ENCODE measurements at places on chromosomes 6 and 20.

GRCh38 chr6:63529498-63529897, 42.8 kb upstream of the LOC128125822 start:
- no peak for DNase-seq

DNA sequence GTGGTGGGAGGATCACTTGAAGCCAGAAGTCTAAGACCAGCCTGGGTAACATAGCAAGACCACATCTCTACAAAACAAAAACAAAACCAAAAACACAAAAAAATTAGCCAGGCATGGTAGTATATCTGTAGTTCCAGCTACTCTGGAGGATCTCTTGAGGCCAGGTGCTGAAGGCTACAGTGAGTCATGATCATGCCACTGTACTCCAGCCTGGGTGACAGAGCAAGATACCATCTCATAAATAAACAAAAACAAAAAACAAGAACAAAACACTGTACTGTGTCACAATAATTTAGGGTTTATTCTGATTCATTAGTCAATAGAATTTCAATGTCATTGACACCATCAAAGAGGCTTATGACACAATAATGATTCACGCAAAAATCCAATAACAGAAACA, 1121.7 kb upstream of the MAP3K7 start:
- DNase-seq: no peak

DNA sequence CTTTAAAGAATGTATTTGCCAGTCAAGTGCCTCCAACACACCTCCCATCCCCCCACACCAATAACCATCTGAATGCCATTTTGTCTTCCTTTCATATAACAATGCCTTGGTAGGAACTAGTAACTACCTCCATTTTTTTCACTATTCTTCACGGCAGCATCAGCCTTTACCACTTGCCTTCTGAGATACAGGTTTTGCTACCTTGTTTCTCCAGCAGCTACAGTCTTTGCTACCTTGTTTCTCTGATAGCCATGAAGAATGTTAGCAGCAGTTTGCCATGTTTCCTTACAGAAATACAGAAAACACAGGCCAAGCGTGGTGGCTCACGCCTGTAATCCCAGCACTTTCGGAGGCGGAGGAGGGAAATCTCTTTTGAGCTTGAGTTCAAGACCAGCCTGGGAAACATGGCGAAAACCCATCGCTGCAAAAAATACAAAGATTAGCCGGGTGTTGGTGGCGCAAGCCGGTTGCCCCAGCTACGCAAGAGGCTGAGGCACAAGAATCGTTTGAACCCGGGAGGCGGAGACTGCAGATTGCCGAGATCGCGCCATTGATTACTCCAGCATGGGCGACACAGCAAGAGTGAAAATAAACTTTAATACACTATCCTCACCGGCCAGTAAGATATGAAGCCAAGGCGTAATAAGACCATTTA, 100.9 kb downstream of the HFE start:
- DNase-seq: no peak

DNA sequence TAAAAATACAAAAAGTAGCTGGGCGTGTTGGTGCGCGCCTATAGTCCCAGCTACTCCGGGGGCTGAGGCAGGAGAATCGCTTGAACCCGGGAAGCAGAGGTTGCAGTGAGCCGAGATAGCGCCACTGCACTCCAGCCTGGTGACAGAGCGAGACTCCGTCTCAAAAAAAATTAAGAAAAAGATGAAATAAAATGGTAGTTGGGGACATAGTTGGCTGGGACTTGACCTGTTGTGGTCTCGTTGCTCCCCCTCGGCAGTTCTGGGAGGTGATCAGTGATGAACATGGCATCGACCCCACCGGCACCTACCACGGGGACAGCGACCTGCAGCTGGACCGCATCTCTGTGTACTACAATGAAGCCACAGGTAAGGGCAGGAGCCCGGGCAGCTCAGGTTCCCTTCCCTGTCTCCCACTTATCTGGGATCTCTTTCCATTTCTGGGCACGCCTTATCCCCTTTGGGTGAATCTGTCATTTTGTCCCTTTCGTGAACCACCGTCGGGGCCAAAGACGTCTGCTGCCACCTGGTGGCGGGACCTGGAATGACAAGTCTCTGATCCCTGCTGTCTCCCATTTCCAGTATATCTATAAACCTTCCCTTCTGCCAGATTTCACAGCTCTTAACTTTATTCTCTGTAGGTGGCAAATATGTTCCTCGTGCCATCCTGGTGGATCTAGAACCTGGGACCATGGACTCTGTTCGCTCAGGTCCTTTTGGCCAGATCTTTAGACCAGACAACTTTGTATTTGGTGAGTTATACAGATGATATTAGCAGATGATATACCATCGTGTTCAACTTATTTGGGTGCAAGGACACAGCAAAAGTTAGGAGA, 2.3 kb downstream of the TUBB start:
- DNase-seq: peak; percentile 92

DNA sequence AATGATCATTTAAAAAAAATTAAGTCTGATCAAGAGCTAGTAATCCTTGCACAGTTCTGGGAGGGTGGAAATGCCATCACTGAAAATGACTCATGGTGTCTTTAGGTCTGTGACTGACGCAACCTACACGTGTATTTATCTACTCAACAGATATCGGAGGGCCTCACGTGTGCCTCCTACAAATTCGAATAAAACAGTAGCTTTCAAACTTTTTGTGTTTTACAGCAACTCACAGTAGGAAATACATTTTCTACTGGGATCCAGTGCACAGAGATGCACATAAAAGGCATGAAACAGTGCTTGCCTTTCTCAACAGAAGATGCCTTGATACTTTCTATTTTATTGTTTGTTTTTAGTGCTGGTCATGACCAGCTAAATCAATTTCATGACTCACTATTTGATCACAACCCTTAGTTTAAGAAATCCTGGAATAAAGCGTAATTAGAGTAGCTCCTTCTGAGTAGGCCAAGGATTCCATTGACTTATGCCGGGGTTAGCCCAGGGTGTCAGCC, 210.0 kb upstream of the SNX9 start:
- no peak for DNase-seq

- DNase-seq: no peak
These were observed 103.8 kb upstream of the FLRT3 start for GRCh38 chr20:14441201-14441600.

DNA sequence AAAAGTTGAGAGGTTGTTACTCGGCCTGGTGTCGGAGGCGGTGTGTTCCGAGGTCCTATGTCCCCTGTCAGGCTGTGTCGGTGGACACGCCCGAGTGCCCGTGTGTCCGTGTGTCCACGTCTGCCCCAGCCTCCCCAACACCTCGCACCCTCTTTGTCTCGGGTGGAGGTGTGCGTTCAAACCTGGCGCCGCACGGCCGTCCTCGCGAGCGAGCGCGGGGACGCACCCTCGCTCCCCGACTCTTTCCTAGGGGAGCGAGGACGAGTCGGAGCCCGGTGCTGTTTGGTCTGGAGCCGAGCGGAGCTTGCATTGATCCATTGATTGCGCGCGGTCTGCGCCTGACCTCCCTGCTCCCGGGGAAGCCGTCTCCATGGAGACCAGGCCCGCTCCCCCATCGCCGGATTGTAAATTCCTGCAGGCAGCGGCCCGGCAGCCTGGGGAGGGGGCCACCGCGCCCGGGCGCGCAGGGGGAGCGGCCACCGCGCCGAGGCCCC, 411 bp upstream of the SCUBE3 start:
- DNase-seq: no peak

- DNase-seq: no peak
These were observed 87.1 kb downstream of the CEBPB start for GRCh38 chr20:50277460-50278376.

GRCh38 chr6:151027295-151027747, 161.8 kb downstream of the MTHFD1L start:
- no peak for DNase-seq

DNA sequence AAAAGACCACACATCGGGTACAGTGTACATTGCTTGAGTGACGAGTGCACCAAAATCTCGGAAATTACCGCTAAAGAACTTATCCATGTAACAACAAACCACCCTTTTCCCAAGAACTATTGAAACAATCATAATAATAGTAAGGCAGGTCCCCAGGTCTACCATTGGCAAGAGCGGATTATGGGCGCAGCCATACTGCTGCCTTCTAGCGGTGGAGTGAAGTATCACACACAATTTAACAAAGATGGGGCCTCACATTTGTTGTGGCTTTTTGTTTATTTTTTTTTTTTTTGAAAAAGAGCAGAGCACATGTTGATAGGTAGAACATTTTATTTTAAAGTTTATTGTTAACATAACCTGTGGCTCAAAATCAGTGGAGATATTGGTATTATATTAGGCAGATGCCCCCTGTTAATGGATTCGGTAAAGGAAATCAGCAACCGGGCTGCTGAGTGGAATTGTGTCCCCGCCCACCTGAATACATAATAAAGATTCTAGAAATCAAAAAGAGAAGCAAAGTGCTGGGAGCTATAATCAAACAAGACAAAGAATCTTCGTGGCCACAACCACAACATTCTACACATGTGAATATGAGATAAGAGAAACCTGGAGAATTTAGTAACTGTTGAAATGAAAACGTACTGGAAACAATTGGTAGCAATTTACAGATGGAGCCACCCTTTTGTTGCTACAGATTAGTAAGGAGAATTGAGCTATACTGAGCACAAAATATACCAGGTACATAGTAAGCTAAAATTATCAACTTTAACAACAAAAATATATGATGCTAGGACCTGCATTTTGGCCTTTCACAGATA, 94.2 kb upstream of the EXOC2 start:
- no peak for DNase-seq

DNA sequence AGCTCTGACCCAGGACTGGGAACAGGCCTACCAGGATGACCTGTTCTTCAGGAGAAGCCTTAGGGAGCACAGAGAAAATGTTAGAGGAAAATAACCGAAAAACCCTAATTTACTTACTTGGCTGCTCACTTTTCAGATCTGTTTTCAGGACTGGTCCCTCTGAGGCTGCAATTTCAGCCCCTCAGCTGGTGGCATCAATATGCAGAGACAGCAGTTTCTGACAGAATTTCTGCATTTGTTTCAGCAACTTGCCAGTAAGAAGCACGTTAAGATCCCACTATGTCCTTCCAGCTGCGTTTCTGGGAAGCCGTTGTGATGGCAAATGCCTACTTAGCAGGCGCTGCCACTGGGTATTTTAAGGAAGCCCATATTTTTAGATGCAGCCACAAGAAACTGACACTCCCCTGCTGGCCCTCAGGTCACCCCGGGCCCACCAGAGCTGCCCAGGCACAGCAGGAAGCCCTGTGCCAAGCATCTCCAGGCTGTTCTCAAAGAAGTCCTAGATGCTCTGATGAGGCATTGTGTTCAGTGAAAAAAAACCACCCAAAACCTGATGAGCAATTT, 7.5 kb downstream of the YTHDF1 start:
- DNase-seq: no peak

- no peak for DNase-seq
These were observed 125.7 kb upstream of the ARID1B start for GRCh38 chr6:156651486-156651885.

- DNase-seq: no peak
These were observed 80.7 kb upstream of the CCN6 start for GRCh38 chr6:111973118-111973761.

GRCh38 chr20:53918949-53919361, 151.4 kb downstream of the BCAS1 start:
- peak; percentile 60 for DNase-seq

GRCh38 chr6:43493833-43494232, 16.3 kb downstream of the LRRC73 start:
- no peak for DNase-seq

DNA sequence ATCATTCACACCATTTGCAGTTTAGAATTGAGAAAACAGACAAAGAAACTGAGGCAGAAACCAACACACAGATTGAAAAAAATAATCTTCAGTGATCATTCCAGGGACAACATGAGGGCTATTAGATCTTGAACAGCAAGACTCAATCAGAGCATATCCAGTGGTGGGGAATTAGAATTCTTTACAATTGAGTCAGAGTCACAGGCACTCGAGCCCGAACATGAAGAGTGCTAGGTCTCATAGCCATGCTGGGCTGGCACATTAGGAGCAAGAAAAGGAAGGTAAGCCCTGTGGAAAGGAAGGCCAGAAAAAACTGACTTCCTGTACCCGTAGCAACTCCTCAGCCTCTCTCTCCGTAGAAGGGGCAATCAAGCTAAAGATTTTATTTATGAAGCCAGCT, 419.9 kb downstream of the HAO1 start:
- no peak for DNase-seq

GRCh38 chr20:33549229-33549999, 59.5 kb downstream of the CBFA2T2 start:
- DNase-seq: no peak

DNA sequence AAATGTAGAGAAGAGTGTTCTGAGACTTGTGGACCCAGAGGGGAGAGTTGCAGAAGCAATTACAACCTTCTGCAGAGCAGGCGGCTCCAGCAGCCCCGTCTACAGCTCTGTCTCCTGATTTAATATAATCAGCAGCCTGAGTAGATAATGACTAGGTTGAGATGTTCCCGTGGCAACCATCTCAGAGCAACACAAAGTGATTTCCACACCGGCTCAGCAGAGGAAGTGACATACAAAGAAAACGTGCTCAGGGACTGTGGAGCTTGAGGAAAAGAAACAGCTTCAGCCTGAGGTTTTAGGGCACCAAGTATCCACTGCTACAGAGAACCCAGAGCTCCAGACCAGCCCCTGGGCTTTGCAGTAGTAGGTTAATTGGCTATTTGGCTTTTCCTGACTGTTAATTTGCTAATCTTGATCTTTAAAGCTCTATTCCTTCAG, 136.4 kb downstream of the MTFR2 start:
- DNase-seq: peak; percentile 67

DNA sequence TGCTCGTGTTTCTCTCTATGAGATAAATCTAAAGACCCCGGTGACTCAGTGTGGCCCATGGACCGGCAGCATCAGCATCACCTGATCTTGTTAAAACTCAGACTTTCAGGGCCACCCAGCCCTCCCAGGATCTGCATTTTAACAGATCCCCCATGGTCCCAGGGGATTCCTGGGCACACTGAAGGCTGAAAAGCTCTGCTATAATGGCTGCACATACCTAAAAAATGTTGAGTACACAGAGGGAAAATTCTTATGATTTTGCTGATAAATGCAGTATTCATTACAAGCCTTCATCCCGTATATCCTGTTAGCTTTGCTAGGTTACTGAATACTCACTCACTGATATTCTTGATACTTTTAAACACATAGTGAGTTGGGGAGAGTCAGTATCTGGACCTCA, 200.5 kb downstream of the MYLK4 start:
- DNase-seq: no peak

DNA sequence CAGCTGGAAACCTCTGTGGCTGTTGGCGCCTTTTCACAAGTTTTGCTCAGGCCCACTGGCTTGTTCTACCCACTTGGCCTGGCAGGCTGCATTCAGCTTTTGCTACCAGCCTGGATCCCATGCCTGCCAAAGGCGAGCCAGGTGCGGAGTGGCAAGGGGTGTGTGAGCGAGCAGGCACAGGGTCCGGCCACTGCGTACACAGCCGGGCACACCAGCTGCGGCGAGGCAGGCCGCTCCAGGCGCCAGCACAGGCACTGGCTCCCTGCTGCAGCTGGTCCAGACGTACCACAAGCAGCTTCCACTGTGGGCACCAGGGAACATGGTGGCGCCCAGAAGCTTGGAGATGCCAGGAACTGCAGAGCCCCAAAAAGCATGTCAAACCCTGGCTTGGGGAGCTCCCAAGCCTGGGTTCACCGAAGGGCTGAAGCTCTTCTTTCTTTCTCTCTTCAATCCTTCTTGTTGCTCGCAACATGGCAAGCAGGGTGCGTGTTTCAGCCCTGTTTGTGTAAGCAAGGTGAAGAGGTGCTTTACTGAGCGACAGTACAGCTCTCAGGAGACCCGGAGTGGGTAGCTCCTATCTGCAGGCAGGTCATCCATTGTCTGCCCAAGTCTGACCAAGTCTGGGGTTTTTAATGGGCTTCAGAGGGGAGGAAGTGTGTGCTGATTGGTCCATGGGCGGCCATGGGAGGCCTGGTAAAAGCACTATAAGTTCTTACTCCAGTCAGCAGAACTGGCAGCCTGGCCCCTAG, 32.6 kb upstream of the GRM4 start:
- peak; percentile 72 for DNase-seq
